ENCODE measurements at places on chromosomes 16 and 17.

GRCh38 chr17:82180776-82181528 is 31.7 kb downstream of the CCDC57 start:
- DNase-seq = no peak

DNA sequence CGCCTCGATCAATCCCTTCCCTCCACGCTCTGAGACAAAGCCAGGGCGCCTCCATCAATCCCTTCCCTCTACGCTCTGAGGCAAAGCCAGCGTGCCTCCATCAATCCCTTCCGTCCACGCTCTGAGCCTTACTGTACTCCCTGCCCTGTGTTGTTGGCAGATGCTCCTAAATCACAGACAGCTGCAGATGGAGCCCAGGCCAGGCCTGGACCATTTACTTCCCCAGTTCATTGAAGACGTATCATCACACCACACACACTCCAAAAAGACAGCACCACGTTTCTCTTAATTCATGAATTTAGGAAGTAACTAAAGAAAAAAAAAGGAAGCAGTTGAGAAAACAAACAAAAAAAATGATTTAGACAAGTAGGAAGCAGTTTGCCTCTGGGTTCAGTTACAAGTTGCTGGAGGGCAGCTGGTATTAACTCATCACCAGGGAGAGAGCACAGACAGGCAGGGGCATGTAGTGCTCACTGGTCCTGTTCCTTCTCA is 7.4 kb upstream of the CD300LD start:
- no peak for DNase-seq

- no peak for DNase-seq
These were observed 301.2 kb downstream of the SEC14L1 start for GRCh38 chr17:77441940-77442339.

GRCh38 chr16:79902351-79902750 is 301.8 kb upstream of the MAF start:
- DNase-seq = no peak

- no peak for DNase-seq
These were observed 470 bp downstream of the MLYCD start for GRCh38 chr16:83899272-83899897.

DNA sequence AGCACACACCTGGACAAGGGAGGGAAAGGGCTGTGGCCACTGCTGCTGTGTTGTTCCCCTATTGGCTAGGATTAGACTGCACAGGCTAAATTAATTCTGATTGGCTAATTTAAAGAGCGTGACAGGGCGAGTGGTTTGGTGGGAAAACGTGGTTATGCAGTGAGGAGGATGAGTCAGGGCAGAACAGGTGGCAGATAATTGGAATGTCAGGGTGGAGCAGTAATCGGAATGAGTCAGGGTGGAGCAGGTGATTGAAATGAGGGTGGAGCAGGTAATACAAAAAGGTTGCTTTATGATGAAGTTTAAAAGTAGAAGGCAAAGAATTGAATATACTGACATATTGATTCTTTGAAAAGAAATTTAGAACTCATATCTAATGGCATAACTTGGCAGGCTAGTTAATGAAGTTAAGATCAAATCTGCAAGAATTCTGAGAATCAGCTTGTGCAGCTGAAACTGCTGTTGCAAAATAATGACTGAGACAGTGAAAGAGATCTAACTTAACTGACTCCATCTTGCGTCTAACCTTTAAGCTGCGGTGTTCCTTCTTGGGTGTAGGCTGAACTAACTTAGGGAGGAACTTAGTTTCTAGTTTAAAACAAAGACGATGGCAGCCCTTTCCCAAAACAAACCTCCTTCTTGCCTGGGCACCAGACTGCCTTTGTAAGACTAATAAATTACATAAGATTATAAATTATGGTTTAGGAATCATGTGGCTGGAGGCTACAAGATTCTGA is 174.3 kb downstream of the UTP18 start:
- no peak for DNase-seq

- peak; percentile 63 for DNase-seq
These were observed 28.1 kb downstream of the WSCD1 start for GRCh38 chr17:6098050-6098822.

DNA sequence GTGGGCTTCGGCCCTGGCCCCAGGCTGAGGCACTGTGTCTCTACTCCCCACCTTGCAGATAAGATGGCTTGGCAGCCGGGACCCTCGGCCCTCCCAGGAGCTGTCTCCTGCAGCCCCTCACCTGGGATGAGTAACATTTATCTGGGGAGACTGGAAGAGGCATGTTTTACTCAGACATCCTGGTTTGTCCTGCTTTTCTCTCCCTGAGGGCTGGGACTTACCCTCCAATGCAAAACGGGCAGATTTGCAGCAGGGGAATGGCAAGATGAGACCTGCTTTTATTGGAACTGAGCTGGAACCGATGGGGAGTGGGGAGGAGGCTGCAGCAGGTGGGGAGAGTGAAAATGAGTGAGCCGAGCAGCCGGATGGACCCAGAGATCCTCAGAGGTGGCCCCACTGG is 27.3 kb upstream of the UBE2G1 start:
- no peak for DNase-seq

DNA sequence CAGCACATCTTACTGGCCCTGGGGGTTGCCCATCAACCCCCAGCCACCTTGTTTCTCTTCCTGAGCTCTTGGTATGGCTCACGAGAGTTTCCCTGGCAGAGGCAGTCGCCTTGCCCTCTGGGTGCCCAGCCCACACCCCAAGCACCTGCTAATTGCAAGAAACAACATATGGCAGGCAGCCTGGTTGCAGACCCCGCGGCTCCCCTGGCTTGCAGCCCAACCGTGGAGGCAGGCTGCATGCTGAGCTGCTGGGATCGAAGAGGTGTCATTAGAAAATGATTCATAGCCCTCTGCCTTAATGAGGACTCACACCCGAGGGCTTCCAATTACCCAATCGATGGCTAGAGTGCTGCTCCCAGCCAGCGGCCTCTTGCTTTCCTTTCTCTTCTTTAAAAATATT is 115.7 kb downstream of the TMEM114 start:
- peak; percentile 25 for DNase-seq

DNA sequence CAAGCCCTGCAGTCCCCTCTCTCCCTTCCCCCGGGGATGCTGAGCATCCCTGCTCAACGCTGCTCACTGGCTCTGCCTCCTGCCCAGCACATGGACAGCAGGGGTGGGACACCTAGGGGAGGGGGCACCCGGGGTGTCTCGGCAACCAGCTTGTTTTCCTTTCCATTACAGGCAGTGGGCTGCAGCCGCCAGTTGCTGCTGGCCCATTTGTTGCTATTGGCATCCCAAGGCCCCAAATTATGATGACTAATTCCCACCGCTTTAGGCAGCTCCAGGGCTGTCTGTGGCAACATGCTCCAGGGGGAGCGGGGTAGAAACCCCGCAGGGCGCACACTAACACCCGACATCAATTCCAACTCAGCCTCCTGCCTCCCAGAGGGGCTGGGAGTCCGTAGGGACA is 4.9 kb downstream of the SDK2 start:
- DNase-seq = no peak

DNA sequence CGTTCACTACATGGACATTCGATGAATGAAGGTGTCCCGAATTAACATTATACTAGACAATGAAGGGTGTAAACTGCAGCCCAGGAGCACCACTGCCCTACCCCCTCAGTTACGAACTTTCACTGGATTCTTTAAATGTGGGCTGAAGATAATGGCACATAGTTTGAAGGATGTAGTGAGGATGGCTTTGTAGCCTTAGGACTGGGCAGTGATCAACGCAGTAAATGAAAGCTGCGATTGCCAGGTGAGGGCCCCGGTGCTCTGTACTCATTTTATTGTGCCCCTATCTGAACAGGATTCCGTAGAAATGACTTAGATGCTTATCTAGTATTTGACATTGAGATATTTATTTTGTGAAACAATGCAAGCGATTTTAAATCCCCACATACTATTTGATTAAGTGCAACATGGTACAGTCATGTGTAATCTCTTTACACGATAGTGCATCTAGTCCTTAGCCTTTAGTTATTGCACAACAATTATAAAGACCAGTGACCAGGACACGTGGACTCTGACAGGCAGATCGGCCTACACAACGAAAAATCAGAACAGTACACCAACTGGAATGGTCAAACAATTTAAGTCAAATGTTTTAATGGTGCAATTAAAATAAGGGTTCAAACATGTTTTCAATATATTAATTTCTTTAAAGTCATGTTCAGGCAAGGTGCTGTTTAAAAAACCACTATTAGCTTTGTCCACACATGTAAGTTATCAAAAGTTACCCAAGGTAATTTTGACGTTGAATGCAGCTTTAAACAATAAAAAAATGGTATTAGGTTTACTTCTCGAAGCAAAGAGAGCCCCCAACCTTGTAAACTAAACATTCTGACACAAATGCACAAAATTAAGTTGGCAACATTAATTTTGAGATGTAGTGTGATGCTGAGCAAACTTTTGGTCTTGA is 17.4 kb upstream of the ERN1 start:
- DNase-seq = no peak

DNA sequence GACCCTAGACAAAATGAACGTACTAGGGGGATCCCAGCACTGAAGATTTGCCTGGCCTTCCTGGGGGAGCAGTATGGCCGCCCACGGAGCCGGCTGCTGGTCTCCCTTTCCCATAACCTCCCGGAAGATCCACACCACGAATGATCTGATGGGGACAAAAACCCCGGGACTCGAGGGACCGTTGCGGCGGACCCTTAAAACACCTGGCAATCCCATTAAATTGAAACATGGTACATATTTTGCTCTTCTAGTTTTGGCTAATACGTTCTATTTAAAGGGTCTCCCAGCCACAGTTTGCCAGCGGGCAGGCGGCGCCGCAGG is 45.2 kb upstream of the LCMT1 start:
- no peak for DNase-seq

- no peak for DNase-seq
These were observed 17.0 kb downstream of the LSM12 start for GRCh38 chr17:44049294-44050060.

GRCh38 chr17:17058304-17058703 is 16.0 kb downstream of the MPRIP start:
- DNase-seq = no peak

GRCh38 chr16:31267332-31268032 is 7.7 kb downstream of the ITGAM start:
- DNase-seq = no peak

DNA sequence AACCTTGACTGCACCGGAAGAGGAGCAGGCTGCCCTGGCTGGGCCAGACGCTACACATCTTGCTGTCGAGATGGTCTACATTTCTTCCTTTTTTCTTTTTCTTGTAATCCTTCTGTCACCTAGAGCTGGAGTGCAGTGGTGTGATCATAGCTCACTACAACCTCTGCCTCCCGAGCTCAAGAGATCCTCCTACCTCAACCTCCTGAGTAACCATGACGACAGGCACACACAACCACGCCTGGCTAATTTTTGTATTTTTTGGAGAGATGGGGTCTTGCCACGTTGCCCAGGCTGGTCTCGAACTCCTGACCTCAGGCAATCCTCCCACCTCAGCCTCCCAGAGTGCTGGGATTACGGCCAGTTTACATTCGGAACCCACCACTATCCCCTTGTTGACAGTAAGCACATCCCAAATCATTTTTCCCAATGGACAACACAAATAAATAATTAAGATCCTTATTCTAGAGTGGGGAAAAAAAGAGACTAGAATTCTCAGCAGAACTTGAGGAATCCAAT is 79.0 kb downstream of the ANKRD11 start:
- no peak for DNase-seq

- DNase-seq = no peak
These were observed 54.5 kb downstream of the TUBD1 start for GRCh38 chr17:59838052-59838916.

GRCh38 chr16:86127366-86127765 is 228.4 kb downstream of the IRF8 start:
- no peak for DNase-seq

DNA sequence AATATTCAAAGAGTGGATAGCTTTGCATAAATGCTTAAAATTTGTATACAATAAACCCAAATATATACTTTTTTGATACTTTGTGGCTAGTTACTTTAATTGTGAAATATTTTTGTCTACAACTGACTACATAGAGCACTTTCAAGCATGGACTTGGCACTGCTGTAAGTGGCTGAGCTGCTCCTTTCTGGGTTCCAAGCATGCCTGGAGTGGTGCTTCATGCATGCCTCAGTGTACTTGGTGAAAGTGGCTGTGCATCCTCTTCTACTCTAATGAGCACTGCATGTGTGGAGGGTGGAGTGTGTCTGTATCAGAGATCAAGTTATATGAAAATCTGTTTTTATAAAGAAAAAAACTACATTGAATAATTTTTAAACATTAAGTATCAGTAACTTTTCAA is 94.1 kb downstream of the OMG start:
- DNase-seq = peak; percentile 72

DNA sequence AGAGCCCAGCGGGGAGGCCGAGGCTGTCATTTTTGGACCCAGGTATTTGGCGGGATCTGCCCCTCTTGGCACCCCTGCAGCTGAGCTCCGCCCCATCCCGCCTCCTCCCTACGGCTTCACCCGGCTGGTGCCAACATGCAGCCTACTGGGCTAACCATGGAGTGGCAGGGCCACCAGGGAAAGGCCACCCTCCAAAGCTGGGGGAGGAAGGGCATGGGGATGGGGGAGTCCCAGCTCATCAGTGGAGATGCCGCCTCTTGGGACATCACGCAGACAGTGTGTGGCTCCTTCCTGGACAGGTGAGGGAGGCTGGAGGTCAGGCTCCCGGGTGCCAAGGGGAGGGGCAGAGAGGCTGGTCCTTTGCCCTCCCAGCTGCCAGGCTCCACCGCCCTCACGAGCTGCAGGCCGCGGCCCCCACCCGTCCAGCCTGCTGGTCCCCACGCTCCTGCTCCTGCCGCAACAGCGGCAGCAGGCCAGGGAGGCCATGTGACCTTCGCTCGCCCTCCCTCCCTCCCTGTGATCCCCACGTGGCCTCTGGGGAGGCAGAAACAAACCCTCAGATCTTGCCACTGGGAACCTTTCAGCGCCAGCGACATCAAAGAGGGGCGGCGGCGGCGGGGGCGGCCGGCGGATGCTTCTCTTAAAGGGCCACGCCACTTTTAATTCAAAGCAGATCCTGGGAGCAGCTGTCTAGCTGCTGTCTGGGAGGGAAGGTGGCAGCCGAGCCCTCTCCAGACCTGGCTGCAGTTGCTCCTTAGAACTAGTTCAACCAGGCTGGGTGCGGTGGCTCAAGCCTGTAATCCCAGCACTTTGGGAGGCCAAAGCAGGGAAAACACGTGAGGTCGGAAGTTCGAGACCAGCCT is 6.8 kb upstream of the NOTUM start:
- DNase-seq = peak; percentile 58

GRCh38 chr16:51112323-51112722 is 38.7 kb downstream of the SALL1 start:
- DNase-seq = no peak
